ENCODE measurements at places on chromosomes 1 and 21. TPM values are rescaled to one million over a fixed set of nuclear protein-coding genes. Genes with fewer than 3 reads are reported as not detected.

CRTC2 gene
- polyA plus RNA-seq = 27.1 TPM

COL24A1 gene
- polyA plus RNA-seq = 3.2 TPM

LDLRAD1 gene
- polyA plus RNA-seq = 0.13 TPM

GPR25 gene
- not detected for polyA plus RNA-seq

FCRL5 gene
- not detected for polyA plus RNA-seq

CAPN2 gene
- polyA plus RNA-seq = 162 TPM

RSPH1 gene
- polyA plus RNA-seq = 3.0 TPM

AGO1 gene
- polyA plus RNA-seq = 7.6 TPM

GREM2 gene
- polyA plus RNA-seq = 5.6 TPM

IER5 gene
- polyA plus RNA-seq = 23.1 TPM

SEC16B gene
- polyA plus RNA-seq = 9.1 TPM

NFASC gene
- 1.7 TPM for polyA plus RNA-seq

C1QB gene
- 11.9 TPM for polyA plus RNA-seq

MROH9 gene
- 0.22 TPM for polyA plus RNA-seq

OR2L2 gene
- polyA plus RNA-seq = 0.06 TPM

DNA sequence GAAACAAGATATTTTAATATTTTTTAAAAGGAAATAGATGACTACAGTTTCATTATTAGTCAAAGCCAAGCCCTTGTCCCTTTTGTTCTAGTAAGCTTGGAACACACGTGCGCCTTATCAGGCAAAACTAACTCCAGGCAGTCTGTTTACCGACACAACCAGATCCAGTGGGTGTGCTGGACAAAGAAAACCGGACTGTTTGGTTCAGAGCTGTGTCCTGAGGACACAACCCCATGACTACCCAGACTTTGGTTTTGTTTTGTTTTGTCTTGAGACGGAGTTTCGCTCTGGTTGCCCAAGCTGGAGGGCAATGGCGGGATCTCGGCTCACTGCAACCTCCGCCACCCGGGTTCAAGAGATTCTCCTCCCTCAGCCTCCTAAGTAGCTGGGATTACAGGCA, 13.9 kb upstream of the RHOU start:
- DNase-seq = peak; percentile 61

DNA sequence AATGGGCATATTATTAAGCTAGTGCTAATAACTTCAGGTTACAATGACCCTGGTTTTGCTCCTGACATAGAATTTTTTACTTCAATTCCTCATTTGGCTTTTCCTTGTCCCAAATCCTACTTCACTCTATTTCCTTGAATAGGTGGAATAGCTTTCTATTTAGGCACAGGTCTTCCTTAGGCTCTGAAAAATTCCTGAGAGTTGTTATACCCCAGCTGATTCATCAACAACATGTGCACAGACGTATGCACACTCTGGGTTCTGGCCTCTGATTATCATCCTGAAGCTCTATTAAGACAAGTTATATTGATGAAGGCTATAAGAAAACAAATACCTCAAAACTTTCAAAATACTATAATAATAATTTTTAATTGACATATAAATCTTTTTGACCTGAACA, 172.4 kb downstream of the NTMT2 start:
- DNase-seq = no peak

- DNase-seq = no peak
Measured at GRCh38 chr1:225437710-225438437, 10.0 kb upstream of the LBR start.

GRCh38 chr1:57599236-57599994, 175.6 kb upstream of the DAB1 start:
- peak; percentile 33 for DNase-seq

- DNase-seq = no peak
Measured at GRCh38 chr21:44489962-44490361, 34.7 kb downstream of the LRRC3 start.

GRCh38 chr1:24070821-24071393, 41.0 kb downstream of the MYOM3 start:
- peak; percentile 93 for DNase-seq

GRCh38 chr1:154837034-154837671, 32.9 kb downstream of the KCNN3 start:
- no peak for DNase-seq

- peak; percentile 65 for DNase-seq
Measured at GRCh38 chr1:192810253-192810880, 1.5 kb downstream of the RGS2 start.

- DNase-seq = no peak
Measured at GRCh38 chr1:153248176-153248879, 11.2 kb upstream of the LORICRIN start.

- DNase-seq = no peak
Measured at GRCh38 chr1:40361201-40361600, 12.3 kb upstream of the SMAP2 start.

GRCh38 chr1:226735576-226735975, 3.5 kb downstream of the ITPKB start:
- DNase-seq = no peak

DNA sequence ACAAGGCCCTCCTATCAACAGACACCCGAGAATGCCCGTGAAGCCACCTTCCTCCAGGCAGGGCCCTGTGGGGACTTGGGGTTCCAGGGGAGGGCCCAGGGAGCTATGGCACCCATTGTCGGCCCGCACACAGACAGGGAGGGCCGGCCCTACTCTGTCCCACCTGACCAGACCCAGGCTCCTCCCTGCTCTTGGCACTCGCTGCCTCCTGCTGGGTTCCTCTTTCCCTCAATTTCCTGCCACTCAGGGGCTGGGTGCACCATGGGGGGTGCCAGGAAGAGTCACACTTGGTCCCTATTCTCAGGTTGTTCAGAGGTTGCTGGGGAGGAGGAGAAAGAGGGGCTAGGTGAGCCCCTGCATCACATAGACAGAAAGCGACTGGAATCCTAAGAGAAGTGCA, 8.0 kb upstream of the OXCT2 start:
- no peak for DNase-seq

DNA sequence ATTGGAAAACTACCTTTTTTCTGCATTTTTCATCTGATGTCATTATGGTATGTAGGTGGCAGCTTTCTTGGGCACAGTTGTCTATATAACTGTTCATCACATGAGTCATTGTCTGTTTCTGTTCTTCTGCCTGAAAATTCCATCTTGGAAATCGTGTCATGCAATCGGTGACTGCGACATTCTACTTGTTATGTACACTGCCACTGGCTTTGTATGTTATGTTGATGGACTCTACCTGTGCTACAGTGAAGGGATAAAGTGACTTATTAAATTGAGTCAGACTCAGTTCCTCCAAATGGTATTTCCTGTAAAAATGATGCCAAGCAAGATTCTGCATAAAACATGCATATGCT, 8.6 kb downstream of the SMAP2 start:
- no peak for DNase-seq
